ENCODE measurements at places on chromosomes 2 and 18.

- DNase-seq, result no peak
Observed at GRCh38 chr2:166960702-166961270, 72.5 kb downstream of the XIRP2 start.

DNA sequence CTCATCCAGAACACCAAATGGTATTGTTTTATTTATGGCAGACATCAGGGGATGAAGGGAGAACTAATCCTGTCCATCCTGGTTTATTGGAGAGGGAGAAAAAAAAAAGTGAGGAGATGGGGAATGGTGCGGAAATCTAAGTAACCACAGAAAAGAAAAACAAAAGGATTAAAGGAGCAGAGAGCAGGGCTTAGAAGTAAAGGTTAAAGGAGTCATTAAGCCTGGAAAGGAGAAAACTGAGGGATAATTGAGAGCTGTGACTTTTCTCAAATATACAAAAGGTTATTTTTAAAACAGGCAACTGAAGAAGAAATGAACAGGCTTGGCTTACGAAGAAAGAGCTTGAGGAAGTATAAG is 127.2 kb upstream of the PPP1CB start:
- DNase-seq, result no peak

- no peak for DNase-seq
Observed at GRCh38 chr2:144194326-144195071, 325.4 kb downstream of the ZEB2 start.

GRCh38 chr2:120910956-120911951 is 175.6 kb downstream of the GLI2 start:
- no peak for DNase-seq

DNA sequence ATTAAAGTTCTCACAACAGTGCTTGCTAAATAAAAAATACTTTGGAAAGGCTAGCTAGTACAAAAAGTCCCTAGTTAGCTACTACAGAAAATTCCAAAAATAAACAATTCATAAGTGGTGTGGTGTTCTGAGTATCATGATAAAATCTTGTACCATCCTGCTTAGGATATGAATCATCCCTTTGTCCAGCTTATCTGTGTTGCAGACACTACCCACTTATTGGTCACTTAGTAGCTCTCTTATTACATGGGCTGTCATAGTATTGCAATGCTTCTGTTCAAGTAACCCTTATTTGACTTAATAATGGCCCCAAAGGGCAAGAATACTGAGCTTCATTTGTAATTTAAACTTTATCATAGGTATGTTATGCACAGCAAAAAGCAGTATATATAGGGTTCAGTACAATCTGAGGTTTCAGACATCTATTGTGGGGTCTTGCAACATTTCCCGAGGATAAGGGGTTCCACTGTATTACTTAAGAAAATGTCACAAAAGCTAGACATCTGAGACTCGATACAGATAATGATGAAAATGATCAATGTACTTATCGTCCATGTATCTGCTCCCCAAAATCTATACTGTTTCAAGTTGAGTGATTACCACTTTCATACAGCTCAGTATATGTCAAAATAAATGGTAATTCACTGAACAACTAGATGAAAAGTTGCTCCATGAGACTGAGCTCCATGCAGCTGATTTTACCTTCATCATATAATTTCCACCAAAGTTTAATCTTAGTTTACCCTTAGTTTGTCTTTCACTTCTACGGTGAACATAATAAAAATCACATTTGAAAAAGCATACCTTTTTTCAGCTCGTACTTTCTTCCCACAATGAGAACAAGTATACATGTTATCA is 93.8 kb downstream of the C2orf74 start:
- no peak for DNase-seq

Measured in stimulated activated naive CD8-positive, alpha-beta T cell treated with anti-CD3 and anti-CD28 coated beads, Interleukin-15, amount 100 ng/mL, for 72 hours (primary cell).